ENCODE measurements at places on chromosomes 3 and 15.

DNA sequence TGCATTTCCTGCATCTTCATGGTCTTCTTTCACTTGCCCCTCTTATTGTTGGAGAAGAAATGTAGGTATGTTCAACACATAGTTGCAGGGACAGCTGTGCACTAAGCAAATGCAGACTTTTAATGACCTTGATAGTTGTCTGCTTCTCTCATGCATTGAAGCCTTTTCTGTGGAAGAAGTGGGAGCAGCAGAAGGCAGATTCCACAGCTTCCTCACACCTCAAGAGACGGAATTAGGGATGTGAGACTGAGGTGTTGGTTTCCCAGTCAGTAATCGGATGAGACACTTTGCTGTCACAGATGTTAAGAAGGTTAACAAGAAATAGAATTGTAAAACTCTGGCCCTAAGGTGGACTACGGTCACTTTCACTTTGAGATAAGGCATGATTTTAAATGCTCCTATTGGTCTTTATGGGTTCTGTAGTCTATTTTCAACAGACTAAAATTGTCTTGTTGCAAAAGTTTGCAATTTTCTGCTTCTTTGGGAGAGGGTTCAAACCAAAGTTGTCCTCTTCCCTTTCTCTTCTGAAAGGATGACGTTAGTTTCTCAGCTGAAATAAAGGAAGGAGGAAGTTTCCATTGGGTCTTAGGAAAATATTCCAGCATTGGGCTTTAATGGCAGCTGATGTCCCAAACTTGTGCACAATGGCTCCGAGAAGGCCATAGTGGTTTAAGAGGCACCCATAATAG, 117.4 kb downstream of the LPP start:
- no peak for DNase-seq

- peak; percentile 38 for DNase-seq
These were observed 36.8 kb downstream of the BTD start for GRCh38 chr3:15638193-15638890.

- peak; percentile 67 for DNase-seq
These were observed 329.4 kb downstream of the TBC1D5 start for GRCh38 chr3:17412950-17413530.

DNA sequence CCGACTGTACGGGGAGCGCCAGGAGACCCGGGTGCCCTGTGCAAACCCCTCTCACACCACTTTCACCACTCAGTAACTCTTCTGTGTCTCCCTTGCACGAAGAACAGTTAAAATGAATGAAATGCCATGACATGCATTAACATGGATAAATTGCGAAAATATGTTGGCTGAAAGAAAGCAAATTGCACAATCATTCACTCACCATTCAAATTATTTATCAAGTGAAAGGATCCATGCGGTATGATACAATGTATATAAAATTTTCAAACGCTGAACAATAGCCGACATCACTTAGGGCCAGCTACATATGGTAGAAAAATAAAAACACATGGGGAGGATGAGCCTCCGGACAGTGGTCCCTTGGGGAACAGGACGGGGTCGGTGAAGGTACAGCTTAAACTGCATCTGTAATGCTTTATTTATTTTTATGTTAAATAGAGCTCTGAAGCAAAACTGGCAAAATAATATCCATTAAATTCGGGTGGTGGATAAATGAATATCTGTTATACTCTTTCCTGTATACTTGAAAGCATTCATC, 45.9 kb downstream of the SLC12A8 start:
- no peak for DNase-seq

GRCh38 chr3:110806924-110807323, 264.7 kb upstream of the NECTIN3 start:
- no peak for DNase-seq

DNA sequence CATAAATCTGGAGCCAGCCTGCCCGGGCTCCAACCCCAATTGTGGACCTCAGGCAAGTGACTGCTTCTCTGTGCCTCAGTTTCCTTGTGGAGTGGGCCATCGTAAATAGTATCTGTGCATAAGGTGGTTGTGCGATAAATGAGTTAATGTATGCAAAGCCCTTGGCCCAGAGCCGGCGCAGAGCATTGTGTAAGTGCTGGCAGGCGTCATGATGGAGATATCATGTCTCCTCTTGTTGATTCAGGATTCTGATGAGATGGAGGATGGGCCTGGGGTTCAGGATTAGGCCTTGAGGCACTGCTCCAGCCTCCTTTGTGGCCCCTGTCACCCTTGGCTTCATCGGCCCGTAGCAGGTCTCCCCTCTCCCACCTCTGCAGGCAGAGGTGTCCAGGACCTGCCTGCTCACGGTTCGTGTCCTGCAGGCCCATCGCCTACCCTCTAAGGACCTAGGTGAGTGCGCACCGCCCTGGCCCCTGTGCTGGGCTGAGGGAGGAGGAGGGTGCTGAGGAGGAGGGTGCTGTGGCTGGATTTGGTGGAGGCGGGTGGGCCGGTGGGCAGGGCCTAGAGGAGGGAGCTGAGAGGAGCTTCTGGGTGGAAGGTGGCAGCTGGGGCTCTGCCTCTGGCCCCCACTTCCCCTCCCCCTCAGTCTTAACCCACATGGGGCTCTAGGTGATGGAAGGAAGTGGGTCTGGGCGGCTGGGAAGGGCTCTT, 1.3 kb downstream of the PLA2G4B start:
- no peak for DNase-seq

DNA sequence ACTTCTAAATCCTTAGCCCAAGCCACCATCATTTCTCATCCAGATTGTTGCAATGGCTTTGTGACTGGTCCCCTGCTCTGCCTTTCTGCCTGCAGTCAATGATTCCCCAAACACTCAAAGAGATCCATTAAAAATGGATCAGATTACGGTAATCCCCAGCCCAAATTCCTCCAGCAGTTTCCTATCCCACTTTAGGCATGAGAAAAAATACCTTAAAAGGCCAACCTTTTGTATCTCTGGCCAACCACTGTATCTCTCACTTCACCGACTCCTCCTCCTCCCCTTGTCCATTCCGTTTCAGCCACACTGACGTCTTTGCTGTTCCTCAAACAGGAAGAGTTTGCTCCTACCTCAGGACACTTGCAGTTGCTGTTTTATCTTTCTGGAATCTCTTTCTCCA, 20.9 kb upstream of the IL1RAP start:
- DNase-seq: no peak

GRCh38 chr3:9248522-9249271, 749 bp downstream of the SRGAP3 start:
- no peak for DNase-seq

- DNase-seq: no peak
These were observed 18.2 kb downstream of the EIF3J start for GRCh38 chr15:44554934-44555723.

GRCh38 chr15:37041042-37041441, 59.3 kb downstream of the MEIS2 start:
- no peak for DNase-seq

GRCh38 chr15:64622410-64623260, 152.8 kb downstream of the RBPMS2 start:
- DNase-seq: peak; percentile 69

GRCh38 chr3:155302891-155303290, 9.4 kb upstream of the STRIT1 start:
- DNase-seq: no peak

GRCh38 chr3:154971771-154972326, 108.3 kb upstream of the MME start:
- DNase-seq: no peak

GRCh38 chr3:122577409-122578031, at the start of gene PARP15:
Gene PARP15, plus strand, starts transcription at chr3:122577650. Its CDS starts 18 bp downstream, at chr3:122577668.
- peak; percentile 68 for DNase-seq

DNA sequence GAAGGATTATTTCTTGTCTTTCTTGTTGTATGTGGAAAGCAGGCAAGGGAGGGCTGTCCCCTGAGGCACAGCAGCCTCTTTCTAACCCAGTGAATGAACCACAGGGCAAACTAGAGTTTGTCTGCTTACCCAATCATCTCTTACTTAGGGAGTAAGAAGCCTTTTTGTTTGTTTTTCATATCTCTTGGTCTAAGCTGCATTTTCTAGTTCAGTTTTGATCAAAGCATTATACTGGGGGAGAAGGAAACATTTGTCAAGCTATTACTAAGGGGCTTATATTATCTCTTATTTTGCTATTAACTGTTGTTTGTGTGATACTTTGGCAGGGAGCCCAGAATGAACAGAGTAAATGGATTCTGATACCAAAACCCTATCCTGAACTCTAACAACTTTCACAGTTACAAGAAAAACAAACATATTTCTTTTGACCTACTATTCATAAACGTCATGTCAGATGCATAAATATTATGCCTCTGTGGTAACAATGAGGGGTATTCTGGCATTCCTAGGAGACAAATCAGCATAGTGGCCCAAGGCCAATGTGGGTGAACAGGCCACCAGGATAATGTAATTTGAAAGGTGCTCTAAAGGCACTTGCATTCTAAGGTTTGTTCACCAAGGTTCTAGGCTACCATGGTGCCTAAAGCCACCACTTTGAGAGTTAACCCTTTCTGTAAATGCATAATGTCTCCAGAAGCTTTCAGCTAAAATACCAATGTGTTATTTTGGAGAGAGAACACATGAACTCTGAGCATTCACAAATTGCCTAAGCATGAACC, 271.6 kb upstream of the ZPLD1 start:
- DNase-seq: no peak

- DNase-seq: no peak
These were observed 29.8 kb downstream of the SETMAR start for GRCh38 chr3:4332991-4333390.

- no peak for DNase-seq
These were observed 247.5 kb downstream of the MBNL1 start for GRCh38 chr3:152516216-152516615.

DNA sequence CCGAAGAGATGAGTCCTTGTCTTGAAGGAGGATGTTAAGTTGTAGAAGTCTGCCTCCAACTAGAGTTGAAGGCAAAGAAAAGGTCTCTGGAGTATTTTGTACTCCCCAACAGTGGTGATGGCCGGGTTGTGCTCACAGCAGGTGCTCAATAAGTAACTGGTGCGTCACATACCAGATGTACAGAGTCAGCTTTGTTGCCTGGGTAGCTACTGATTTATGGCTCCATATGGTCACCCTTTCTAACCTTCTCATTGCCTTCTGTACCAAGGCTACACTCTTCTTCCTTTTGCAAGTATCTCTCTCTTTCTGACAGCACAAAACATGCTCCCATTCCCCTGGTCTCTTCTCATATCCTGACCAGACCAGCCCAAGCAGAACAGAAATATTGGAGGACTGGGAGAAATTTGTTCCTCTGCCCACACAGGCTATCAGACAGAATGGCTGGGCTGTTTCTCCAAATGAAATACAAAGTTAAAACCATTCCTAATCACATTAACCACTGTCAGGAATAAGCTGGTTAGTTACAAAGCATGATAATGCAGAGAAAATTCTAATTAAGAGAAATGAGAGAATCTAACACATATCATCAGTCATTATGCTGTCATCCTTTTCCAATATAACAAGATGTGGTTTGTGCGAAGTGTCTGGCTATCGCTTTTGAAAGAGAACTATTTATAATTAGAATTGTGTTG, 150.1 kb upstream of the LRRN1 start:
- DNase-seq: no peak

DNA sequence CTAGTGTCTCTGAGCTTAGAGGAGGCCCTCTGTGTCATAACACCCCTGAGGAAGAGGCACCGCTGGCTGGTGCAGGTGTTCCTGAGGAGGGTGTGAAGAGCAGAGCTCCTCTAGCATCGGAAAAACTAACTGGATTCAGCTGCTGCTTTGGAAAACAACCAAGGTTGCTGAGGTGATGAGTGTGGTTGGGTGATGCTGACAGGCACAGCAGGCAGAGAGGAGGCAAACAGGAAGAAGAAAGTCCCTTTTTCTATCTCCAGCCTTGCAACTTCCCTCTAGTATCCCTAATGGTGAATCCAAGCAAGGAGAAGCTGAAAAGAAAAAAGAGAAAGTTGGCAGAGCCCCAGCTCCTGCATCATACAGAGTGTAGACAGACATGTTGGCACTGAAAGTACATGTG, 3.8 kb upstream of the OR4F15 start:
- DNase-seq: no peak

DNA sequence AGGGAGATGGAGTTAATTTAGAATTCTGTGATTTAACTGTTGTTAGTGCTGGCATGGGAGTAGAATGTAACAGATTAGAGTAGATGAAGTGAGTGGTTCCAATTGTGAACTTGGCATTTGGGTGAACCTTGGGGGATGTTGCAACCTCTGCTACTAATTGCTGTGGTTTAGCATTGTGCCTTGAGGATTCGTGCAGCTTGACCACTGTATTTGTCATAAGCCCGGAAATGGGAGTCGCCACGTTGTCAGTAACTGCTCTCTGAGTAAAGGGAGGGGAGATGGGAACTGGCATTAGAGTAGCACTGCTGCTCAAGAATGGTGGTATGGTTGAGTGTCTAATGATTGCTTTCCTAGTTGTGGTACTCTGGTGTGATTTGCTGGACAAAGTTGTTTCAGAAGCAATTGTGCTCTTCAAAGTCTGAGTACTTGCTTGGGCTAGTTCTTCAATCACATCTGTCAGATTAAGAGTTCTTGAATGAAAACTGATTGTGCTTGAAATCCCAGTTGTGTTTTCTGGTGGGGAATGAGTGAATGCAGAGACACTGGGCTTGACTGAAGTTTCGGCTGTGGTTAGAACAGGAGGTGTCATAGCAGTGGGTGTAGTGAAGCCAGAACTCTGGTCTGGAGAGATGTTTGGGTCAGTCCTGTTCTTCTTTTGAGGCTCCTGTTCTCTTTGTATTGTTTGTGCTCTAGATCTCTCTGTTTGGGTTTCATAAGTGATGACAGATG, 15.4 kb downstream of the IGSF10 start:
- DNase-seq: no peak

GRCh38 chr3:27535809-27536392, 51.7 kb upstream of the SLC4A7 start:
- no peak for DNase-seq

GRCh38 chr3:21790466-21790865, 39.5 kb upstream of the ZNF385D start:
- no peak for DNase-seq

DNA sequence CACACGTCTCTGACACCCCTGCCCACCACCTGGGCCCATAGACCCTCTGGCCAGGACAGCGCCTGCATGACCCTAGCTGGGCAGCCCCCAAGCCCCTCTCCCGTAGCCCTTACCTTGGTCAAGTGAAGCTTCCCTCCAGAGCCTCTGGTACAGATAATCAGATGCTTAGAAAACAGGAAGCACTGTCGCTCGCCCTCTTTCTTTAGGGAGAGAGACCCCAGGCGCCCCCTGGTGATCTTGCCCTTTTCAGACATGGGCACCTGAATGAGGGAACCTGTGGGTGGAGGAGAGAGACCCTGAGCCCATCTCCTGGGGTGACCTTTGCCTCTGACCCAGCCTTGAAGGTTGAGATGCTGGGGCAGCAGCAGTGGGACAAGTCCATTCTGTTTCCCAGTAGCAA, 65.4 kb downstream of the RASGRF1 start:
- no peak for DNase-seq

DNA sequence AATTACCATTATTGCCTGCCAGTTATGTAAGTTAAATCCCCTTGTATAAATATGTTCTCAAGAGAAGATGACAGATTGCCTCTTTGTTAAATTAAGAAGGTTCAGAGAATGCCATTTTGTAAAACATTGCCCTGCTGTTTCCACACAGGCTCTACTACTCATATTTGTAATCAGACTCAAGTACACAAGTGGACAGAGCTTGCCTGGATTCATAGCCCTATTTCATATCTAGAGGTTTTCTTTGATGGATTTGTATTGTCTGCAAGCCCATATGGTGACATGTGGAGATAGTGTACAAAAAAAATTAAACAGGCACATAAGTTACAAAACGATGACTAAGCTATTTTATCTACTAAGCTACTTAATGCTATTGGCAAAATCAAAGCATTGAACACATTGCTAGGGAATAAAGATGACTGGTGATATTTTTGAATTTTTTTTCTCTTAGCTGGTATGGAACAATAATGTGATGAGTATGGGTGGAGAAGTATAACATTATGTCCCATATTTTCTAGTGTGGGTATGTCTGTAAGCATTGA, 1286.6 kb upstream of the ALCAM start:
- no peak for DNase-seq

- no peak for DNase-seq
These were observed 66.3 kb downstream of the SSUH2 start for GRCh38 chr3:8578282-8578681.
